ENCODE measurements at places on chromosomes 2 and 18. TPM values are rescaled to one million over a fixed set of nuclear protein-coding genes. Genes with fewer than 3 reads are reported as not detected.

MPP4 gene
- total RNA-seq, result 0.35 TPM

NTSR2 gene
- total RNA-seq, result not detected

CDKL4 gene
- 0.89 TPM for total RNA-seq

DAW1 gene
- total RNA-seq, result 0.43 TPM

SCG2 gene
- 1.8 TPM for total RNA-seq

SRD5A2 gene
- total RNA-seq, result not detected

OTOS gene
- not detected for total RNA-seq

UGT1A4 gene
- total RNA-seq, result not detected

WNT6 gene
- 2.4 TPM for total RNA-seq

SLC40A1 gene
- 132 TPM for total RNA-seq

TBR1 gene
- total RNA-seq, result not detected

IL36G gene
- not detected for total RNA-seq

VWC2L gene
- total RNA-seq, result not detected

BUB1 gene
- total RNA-seq, result 1.4 TPM

TPRKB gene
- 21.6 TPM for total RNA-seq

MXD1 gene
- total RNA-seq, result 4.4 TPM

ACMSD gene
- not detected for total RNA-seq

DSEL gene
- total RNA-seq, result 6.8 TPM
